NCI-H1930 (cell line): ENCODE measurements at places on chromosomes 1 and 21.

- DNase-seq = peak; percentile 45
Observed at GRCh38 chr1:154404984-154405746, at the start of gene IL6R. TSS of gene IL6R (plus strand) at chr1:154405343. CDS start at chr1:154405630, 287 bp downstream.

DNA sequence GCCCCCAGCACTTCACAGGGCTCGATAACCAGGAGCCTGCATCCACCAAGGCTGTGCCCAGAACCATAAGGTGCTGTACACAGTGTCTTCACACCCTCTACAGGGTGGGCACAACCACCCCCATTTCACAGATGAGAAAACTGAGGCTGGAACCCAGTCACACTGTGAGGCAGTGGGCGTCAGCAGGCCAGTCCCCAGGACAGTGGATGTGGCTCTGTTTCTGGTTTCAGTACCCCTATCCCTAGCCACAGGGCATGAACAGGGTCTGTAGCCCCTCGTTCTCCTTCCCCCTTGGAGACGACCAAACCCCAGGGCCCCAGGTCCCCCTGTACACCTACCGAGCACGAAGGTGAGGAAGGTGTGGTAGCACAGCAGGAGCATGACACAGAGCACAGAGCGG, 27.6 kb downstream of the TTC39A start:
- no peak for DNase-seq

- DNase-seq = no peak
Observed at GRCh38 chr1:67013573-67013972, 40.4 kb downstream of the SLC35D1 start.

GRCh38 chr21:44052071-44052829, 40.1 kb downstream of the TRAPPC10 start:
- DNase-seq = no peak

- no peak for DNase-seq
Observed at GRCh38 chr21:44734841-44735240, 23.5 kb upstream of the TSPEAR start.
